Stimulated activated CD4-positive, alpha-beta T cell treated with anti-CD3 and anti-CD28 coated beads, Interleukin-4, amount 100 ng/mL, for 4 hours (primary cell): ENCODE measurements at places on chromosomes 16 and 17.

GRCh38 chr17:72970246-72970645 lies 122.2 kb downstream of the SLC39A11 start:
- no peak for DNase-seq

DNA sequence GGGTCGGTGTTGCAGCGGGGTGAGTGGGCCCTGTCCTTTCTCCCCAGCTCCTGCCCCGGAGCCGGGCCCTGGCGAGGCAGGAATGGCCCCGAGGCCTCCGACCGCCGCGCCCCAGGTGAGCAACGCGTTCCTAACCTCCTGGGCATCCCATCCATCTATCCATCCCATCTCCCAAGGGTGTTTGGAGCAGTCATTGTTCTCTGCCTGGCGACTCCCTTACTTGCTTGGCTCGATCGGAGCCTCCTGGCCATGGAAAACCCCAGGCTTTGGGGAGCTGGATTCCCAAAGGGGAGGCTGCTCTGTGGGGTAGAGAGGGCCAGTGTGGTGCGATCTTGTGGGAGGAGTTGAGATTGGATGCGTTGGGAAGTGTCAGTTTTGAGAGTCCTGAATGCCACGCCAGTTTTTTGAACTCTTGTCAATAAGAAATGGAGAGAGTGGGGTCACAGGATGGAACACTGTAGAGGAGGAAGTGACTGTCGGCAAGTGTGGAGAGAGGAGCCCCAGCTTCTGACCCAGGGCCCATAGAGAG lies 684 bp downstream of the ZFP90 start:
- DNase-seq = no peak

GRCh38 chr17:7283471-7284216 lies 2.1 kb downstream of the SLC2A4 start:
- DNase-seq = no peak

DNA sequence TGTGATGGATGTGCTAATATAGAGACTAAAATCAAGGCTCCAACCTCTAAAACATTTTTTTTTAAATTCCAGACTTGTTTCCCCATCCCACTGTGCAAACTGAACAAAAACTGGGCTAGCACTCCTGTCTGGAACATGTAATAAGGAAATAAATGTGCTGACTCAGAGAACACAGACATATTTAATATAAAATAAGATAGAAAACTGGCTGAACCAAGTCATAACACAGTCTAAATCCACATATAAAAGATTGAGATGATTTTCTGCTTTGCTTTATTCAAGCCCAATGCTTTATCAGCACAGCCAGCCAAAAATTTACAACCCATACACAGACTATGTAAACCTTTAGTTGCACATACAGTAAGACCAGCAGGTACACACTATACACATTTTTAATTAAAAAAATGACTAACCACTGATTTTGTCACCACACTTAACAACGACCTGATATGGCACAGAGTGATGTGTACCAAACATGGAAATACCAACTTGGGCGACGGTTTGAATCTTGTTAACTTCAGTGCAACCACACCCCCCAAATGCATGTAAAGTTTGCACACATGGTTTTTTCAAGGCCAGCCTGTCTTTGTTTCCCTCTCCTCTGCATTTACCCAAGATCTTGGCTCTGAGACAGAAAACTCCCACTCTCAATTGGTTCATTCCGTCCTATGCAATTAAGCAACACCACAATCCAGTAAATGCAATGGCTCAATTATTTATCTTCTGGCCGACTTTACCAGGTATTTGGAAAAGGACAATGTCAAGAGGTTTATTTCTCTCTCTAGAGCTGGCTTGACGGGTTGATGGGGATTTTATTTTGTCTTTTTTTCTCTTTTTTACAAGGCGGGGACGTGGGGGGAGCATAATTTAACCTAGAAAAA lies 1.2 kb downstream of the STAT3 start:
- no peak for DNase-seq

GRCh38 chr17:76235883-76236282 lies 4.4 kb downstream of the RNF157 start:
- no peak for DNase-seq

GRCh38 chr16:50588276-50588675 lies 40.1 kb downstream of the NKD1 start:
- no peak for DNase-seq

DNA sequence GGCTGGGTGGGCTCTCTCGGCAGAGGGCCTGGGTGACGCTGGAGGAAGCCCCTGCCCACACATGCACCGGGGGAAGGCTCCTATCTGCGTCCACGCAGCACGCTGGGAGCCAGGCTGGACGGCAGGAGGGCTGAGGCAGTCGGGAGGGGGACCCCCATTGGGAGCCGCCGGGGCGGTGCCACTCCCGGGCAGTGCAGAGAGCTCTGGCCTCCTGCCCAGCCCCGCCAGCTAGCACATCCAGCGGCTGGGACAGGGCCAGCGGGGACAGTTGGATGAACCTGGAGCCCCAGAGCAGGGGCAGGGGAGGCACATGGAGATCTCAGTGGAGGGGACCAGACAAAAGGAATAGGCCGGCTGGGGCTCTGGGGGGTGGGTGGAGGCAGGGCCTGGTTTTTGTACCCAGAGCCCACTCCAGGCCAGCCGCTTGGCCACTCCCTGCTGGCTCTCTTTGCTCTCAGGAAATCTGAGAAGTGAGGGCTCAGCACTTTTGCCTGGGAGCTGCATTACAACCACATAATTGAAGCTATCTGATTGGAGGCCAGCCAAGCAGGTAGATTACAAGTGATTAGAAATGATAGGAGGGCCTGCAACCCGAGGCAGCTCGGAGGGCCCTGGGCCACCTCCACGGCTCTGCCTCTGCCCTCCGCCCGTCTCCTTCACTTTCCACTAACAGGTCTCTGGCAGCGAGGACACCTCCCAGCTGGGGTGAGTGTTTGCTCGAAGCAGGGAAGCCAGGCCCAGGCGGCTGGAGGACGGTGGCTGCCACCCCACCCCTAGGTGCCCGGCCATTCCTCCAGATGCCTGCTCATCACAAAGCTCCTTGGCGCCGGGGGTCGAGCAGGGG lies 40.1 kb downstream of the ENGASE start:
- DNase-seq = no peak

GRCh38 chr17:78510141-78511075 lies 66.8 kb downstream of the DNAH17 start:
- no peak for DNase-seq

- DNase-seq = no peak
Observed at GRCh38 chr17:28957277-28957991, 6.1 kb upstream of the PHF12 start.

DNA sequence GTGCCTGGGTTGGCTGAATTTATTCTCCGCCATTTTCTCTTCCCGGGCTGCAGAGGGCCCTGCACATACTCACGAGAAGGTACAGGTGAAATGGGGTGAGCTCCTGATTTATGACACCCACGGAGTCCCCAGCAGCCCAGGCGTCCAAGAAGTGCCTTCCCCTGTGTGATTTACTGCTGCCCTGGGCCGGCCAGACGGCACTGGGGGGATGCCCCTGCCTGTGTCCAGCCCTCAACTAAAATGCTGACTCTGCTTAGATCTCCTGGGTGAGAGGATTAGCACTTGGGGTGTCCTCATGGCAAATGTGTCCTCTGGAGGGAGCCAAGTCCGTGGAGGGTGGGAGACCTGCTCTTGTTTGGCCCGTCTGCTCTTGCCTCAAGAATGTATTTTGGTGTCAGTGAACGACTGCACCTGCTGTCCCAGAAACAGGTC lies 132.4 kb downstream of the MAF start:
- no peak for DNase-seq

GRCh38 chr16:68665501-68665900 lies 20.4 kb downstream of the CDH3 start:
- no peak for DNase-seq

DNA sequence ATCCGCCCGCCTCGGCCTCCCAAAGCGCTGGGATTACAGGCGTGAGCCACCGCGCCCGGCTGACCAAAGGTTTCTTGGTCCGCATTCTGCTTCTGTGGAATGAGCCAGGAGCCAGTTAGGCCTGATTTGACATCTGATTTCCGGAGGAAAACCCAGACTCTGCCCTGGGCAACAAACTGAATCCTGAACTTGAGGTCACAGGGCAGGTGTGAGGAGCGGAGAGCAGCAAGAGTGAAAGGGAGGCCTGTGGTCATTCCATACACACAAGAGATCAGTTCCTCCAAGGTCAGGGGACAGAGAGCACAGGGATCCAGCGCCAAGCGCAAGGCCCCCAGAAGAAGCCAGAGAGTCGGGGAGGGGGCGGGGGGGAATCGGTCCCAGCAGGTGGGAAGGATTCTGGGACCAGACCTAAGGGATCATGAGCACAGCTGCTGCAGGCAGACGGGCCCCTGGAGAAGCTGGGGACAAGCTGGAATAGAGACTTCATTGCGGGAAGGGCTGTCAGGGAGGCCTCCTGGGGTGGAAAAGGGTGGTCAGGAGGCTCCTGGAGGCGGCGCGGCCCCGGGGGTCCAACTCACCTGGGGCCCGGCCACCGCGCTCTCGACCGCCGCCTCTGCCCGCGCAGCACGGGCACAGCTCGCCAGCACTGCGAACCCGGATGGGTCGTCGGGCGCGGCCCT lies 436 bp downstream of the SHPK start:
- no peak for DNase-seq

GRCh38 chr16:30839523-30840227 lies 52.7 kb upstream of the ZNF629 start:
- DNase-seq = no peak

GRCh38 chr17:75827308-75828075 lies 16.7 kb downstream of the UNC13D start:
- DNase-seq = peak; percentile 63

DNA sequence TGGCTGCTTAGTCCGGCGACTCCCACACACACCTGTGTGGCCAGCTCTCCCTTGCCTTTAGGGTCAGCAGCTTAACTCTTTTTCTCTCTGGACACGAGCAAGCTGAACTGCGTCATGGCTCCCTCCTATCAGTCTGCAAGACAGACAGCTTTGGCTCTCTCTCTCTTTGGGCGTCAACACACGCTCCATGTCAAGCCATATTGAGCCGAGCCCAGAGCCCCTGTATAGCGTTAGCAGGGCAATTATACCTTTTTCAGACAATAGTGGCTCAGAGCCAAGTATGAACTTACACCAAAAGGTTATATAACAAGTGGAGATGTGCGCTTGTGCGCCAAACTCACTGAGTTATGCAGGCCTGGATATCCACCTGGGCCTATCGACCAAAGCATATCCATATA lies 34.8 kb upstream of the APPBP2 start:
- no peak for DNase-seq

GRCh38 chr17:45951941-45952340 lies 47.1 kb upstream of the STH start:
- no peak for DNase-seq

- no peak for DNase-seq
Observed at GRCh38 chr17:72254808-72255449, 134.1 kb downstream of the SOX9 start.

DNA sequence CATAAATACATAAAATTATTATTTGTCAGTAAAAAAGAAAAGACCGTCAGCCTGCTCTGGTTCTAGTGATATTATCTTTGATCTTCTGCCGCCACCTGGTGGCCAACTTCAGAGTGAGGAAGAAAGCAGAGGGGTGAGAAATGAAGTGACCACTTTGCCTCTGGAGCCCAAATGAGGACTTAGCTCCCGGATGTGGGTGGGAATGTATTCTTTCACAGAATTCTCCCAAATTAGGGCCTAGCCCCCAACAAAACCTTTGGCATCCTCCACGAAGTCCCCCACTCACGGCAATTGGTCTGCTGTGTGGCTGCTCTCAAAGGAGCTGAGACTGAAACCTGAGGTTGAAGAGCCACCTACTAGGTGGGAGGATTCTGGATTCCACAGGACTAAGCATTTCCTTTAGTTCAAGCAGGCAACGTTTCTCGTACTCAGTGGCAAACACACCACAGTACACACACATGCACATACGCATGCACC lies 4.9 kb upstream of the ZNF267 start:
- DNase-seq = peak; percentile 73

DNA sequence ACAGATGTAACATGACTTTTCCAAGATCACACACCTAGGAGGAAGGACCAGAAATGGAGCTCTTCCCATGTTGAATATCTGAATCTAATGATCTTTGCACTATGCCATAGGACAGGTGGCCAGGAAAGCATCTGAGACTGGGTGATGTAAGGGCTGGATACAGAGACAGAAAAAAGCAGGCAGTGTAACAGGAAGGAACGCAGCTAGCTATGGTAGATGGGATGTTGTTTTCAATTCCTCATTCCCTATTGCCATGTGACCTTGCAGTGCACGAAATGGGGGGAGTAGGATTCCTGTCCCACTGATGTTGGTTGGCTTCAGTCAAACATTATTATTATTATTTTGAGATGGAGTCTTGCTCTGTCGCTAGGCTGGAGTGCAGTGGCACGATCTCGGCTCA lies 3.7 kb upstream of the NPIPB15 start:
- no peak for DNase-seq

GRCh38 chr16:17340804-17341203 lies 130.0 kb downstream of the XYLT1 start:
- DNase-seq = no peak

DNA sequence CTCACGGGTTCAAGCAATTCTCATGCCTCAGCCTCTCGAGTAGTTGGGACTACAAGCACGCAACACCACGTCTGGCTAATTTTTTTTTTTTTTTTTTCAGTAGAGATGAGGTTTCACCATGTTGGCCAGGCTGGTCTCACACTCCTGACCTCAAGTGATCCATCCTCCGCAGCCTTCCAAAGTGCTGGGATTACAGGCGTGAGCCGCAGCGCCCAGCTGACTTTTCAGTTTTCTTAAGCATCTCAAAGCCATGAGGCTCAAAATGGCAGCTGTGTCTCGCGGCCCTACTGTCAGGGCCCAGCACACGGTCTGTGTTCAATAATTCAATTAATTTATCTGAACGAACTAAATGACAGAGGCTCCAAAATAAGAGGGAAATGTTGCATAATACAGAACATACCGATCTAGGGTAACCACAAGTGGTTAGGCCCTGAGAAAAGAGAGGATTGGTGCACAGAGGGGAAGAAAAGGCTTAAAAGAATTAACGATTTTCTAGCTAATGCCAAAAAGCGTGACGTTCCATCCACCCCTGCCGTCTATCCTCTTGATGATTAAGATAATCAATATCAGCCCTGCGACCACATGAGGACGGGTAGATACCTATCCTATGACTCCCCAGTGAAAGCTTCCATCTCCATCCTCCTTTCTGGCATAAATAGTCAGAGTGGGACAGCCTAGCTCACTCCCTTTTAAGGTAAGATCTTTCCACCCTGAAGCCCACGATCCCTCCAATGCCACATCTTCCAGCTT lies 136.9 kb downstream of the SLC39A11 start:
- no peak for DNase-seq

DNA sequence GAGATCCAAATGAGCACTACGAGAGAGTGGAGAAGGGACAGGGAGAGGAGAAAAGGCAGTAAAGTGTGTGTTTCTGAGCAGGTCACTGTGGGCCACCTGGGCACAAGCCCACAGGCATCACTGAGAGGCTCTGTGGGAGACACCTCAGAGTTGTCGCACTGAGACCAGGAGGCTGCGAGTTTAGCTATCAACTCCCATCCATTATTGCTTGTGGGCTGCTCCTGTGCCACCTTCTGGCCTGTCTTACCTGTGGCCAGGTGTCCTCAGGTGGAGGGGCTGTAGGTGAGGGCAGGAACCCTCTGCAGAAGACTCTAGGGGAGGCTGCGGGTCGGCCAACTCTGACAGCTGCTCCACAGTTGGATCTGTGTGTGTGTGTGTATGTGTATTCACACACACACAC lies 2.5 kb upstream of the PRR29 start:
- no peak for DNase-seq

GRCh38 chr17:49624896-49625295 lies 49.2 kb downstream of the NXPH3 start:
- DNase-seq = no peak

GRCh38 chr17:17433000-17433703 lies 43.6 kb upstream of the MED9 start:
- DNase-seq = no peak

- no peak for DNase-seq
Observed at GRCh38 chr17:61054436-61054835, 345.2 kb upstream of the TBX2 start.

GRCh38 chr16:75252946-75253911 lies 1.8 kb upstream of the BCAR1 start:
- no peak for DNase-seq
